AG09319 (cell line): ENCODE measurements at places on chromosomes 2 and 18.

GRCh38 chr2:113041871-113042270 lies 10.8 kb downstream of the IL36B start:
- no peak for DNase-seq

- DNase-seq = no peak
These were observed 5.4 kb upstream of the TANC1 start for GRCh38 chr2:158963071-158963470.

- no peak for DNase-seq
These were observed 326.1 kb upstream of the HS6ST1 start for GRCh38 chr2:128644718-128645256.

DNA sequence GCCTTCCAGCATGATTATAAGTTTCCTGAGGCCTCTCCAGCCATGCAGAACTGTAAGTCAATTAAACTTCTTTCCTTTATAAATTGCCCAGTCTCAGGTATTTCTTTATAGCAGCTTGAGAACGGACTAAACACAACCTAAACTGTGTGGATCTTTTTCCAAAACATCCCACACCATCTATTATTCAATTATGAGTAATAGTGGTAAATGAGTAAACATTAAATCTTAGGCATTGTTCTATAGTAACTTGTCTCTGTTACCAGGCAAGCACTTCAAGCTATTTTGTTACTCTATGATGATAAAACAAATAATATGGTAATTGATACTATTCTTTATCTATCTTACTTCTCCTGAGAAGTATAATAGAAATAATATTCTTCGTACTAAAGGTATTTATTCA lies 536.9 kb upstream of the CHAC2 start:
- DNase-seq = no peak

- DNase-seq = no peak
These were observed 69.0 kb downstream of the ST6GAL2 start for GRCh38 chr2:106816974-106817373.

- peak; percentile 12 for DNase-seq
These were observed 60.4 kb downstream of the FAM161A start for GRCh38 chr2:61793389-61793836.

- peak; percentile 72 for DNase-seq
These were observed 142.4 kb downstream of the CAPN13 start for GRCh38 chr2:30664761-30665358.

DNA sequence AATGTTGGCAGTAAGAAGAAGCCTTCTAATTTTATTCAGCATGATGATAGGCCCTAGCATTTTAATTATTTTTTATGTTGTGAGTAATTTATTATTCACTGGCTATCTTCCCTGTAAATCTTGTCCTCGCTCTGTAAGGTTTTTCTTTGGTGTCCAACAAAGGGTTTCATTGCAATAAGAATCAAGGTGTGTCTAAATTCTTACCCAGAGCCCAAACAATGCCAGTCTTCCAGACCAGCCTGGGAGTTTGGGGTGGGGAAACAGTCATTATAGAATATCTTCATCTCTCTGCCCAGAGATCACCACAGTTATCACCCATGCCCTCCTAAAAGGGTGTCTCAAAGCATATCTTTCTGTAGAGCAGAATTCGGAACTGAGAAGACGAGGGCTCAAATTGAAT lies at the start of gene DSG4:
Gene DSG4 (plus strand): TSS at position 301 of the 400 bp plus-strand sequence. CDS start 135 bp downstream, outside the sequence.
- DNase-seq = no peak

- DNase-seq = no peak
These were observed 118.9 kb upstream of the FOSL2 start for GRCh38 chr2:28273751-28274150.

DNA sequence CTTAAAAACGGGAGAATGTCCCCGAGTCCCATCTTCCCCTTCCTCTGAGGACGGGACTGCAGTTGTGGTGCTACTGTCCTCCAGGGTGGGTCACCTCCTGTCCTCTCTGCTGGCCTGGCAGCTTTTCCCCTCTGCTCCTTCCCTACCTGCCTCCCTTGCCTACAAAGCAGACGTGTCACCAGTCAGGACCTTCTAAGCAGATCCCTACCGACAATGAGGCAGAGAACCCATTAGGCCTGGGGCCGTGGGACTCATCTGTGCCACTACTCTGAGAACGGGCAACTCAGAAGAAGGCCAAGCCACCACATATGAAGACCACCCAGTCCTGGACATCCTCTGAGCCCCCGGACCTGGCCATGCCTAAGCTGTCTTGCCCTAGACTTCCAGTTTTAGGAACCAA lies 103.0 kb upstream of the TEX51 start:
- no peak for DNase-seq

GRCh38 chr2:71101656-71102055 lies 28.4 kb downstream of the MCEE start:
- DNase-seq = peak; percentile 12

- no peak for DNase-seq
These were observed 785 bp downstream of the CLASP1 start for GRCh38 chr2:121648206-121649148.

- DNase-seq = no peak
These were observed 16.4 kb upstream of the RPRD1A start for GRCh38 chr18:36083729-36084128.

GRCh38 chr2:27489118-27489497 lies 435 bp downstream of the IFT172 start:
- DNase-seq = no peak

DNA sequence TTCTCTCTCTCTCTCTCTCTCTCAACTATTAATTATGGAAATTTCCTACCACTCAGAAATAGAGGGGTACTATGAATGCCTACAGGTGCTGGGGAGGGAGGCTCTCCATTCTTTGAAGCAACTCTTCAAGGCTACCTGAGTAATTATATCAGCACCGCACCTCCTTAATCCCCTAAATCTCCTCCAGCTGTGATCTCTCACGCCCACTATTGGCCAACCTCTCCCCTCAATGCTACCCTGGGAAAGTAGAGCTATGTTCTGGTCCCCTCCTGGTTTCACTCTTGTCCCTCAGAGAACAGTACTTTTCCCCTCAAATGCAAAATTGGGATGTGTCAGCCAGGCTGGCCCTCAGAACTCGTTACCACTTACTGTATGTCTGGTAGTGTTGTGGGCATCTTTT lies 1.6 kb downstream of the MOCOS start:
- DNase-seq = no peak

GRCh38 chr2:31384351-31384750 lies 30.2 kb downstream of the XDH start:
- peak; percentile 71 for DNase-seq

DNA sequence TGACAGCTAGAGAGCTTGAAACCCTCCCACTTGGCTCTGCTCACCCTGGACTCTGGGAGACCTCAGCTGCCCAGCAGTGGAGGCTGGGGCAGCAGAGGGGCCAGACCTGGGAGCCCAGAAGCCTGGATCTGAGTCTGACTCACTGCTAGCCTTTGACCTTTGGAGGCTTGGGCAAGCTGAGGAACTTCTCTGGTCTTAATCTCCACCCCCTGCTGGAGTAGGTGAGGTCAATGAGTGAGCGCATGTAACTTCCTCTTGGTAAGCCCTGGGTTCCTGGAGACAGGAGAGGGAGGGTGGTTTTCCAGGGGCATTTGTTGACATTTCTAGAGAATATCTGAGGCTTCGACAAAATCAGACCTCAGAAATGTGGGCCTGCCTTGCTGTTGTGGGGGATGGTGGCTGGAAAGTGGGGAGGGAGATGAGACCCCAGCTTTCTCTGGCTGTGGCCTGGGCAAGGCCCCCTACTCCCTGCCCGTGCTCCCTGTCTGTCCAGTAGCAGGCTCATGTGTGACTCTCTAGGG lies 73.0 kb upstream of the YWHAQ start:
- no peak for DNase-seq

DNA sequence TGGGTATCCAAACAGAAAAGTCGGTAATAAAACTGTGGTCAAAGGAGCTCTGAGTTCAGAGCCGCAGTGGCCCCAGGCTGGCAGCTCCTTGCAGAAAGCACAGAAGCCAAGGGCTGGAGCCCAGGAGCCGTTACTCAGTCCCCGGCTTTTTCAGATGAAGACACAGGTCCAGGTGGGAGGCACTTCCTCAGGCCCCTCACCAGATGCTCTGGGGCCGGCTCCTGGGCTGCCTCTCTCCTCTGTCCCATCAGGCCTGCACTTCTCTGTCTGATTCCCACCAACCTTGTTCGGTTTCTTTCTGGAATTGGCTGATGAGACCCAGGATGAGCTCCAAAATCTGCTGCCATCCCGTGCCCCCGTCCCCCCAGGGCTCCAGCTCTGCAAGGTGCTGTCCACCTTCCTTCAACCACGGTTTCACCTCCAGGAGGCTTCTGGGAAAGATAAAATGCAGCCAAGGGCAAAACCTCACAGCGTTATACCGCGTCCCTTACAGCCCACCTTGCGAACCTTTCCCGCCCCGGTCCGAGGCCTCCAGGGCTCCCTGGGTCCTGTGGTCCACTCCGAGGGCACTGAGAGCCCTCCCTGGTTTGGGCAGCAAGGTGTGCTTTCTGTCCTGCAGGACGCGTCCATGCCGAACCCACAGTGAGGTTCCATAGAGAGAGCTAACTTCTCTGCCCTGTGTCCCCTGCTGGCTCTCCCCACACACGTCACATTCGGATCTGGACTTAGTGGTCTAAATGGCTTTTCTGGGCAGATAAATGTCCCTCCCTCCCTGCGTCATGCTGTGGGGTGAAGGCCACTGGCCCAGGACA lies 102.9 kb downstream of the TPO start:
- DNase-seq = no peak

DNA sequence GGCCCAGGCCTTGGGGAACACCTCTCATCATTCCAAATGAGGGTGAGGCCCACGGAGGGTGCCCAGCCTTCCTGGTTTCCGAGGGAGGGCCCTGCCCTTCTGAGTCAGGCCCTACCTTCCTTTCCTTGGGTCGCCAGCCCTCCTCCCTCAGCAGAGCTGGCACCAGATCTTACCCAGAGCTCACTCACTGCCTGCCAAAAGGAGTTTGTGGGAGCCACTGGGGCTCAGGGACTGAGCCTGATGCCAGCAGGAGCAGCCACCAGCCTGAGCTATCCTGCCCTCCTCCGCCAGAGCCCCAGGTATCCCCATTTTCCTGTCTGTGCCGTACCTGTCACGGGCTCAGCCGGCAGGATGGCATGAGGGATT lies 64.1 kb downstream of the NRP2 start:
- no peak for DNase-seq

DNA sequence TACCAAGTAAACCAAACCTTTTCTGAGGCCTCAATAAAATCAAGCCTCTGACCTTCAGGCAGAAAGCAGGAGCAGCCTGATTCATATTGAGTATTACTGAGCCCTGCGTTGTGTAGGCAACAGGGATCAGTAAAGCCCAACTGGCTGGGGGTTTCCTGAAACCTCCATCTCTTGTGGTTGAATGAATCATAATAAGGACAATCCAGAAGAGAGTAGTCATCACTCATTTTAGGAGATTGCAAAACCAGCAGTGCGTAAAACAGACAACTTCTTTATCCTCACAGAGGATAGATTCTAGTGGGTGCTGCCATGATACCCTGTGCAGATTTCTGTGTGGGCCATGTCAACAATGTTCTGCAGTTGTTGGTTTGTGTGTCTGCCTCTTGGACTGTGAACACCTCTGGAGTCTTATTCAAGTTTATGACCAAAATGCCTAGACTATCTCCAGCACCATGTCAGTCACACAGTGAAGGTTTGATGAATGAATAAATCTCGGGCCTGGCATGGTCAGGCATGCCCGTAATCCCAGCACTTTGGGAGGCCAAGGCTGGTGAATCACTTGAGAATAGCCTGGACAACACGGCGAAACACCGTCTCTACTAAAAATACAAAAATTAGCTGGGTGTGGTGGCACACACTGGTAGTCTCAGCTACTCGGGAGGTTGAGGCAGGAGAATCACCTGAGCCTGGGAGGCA lies 51.8 kb upstream of the RAB27B start:
- DNase-seq = peak; percentile 93

GRCh38 chr2:133600266-133600928 lies 32.1 kb upstream of the NCKAP5 start:
- DNase-seq = no peak

GRCh38 chr18:31077878-31078277 lies 24.3 kb downstream of the DSC2 start:
- DNase-seq = no peak

DNA sequence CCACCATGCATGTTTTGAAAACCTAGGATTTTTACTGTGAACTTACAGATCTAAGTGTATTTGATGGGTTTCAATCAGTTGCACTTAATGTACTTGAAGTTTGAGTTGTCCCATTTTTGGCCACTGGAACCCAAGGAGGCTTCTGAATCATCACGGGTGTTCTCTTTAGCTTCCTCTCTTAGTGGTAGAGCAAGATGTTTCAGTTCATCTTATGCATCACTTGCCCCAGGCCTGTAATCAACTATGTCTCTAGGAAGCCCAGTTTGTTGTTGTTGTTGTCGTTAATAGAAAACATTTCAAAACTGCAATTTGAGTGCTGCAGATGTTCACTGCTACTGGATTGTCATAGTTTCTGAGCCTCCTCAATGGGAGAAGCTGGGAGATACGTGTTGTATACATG lies 97.0 kb downstream of the FHOD3 start:
- no peak for DNase-seq

- DNase-seq = no peak
These were observed 241.5 kb upstream of the GCFC2 start for GRCh38 chr2:75952173-75952572.

GRCh38 chr2:231348704-231349373 lies 46.7 kb upstream of the B3GNT7 start:
- no peak for DNase-seq

GRCh38 chr2:41410011-41410410 lies 637.8 kb upstream of the PKDCC start:
- DNase-seq = no peak

- no peak for DNase-seq
These were observed 48.7 kb downstream of the LYPD1 start for GRCh38 chr2:132621131-132621875.

DNA sequence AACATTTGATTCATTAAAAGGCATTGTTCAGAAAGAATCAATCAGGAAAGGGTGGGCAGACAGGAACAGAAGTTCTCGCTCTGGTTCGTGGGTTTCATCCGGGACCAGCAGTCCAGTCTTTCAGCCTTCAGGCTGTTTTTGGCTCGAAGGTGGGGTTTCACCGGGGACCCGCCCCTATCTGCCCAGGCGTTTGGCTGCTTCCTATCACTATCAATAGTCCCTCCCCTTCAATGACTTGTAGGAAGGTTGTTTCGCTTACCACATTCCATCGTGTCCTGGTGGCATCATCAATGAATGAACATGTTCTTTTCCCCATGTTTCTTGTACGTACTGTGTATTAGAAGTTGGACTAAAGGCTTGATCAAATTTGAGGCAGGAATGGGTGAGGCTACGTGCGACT lies 130.3 kb downstream of the NEDD4L start:
- DNase-seq = no peak

GRCh38 chr2:235264512-235264911 lies 229.3 kb upstream of the AGAP1 start:
- DNase-seq = no peak
